NCI-H748 treated with DMSO at 0.1 percent for 48 hours (cell line): ENCODE measurements at places on chromosomes 3 and 15.

- no peak for DNase-seq
Measured at GRCh38 chr3:40511031-40511718, 5.3 kb downstream of the ZNF620 start.

GRCh38 chr3:151096716-151097115 is 11.3 kb downstream of the MED12L start:
- no peak for DNase-seq

DNA sequence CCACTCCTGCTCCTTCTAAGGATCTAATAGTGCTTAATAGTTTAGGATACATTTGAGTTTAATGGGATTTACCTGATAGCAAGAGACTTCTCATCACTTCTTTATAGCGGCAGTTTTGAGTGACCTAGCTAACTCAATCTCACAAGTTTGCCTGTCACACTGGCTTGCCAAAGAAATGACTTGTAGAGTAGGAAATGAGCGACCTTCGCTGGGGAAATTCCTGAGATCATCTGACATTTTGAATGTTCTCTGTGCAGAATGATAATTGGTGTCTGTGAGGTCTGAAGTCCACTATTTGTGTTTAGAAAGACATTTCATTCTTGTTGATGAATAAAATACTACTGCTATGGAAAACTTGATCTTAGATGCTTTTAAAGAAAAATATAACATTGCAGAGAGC is 30.3 kb downstream of the SUCLG2 start:
- DNase-seq = no peak

- no peak for DNase-seq
Measured at GRCh38 chr3:110378481-110378880, 693.1 kb upstream of the NECTIN3 start.

GRCh38 chr15:66628976-66629723 is 63.4 kb upstream of the LCTL start:
- DNase-seq = no peak

DNA sequence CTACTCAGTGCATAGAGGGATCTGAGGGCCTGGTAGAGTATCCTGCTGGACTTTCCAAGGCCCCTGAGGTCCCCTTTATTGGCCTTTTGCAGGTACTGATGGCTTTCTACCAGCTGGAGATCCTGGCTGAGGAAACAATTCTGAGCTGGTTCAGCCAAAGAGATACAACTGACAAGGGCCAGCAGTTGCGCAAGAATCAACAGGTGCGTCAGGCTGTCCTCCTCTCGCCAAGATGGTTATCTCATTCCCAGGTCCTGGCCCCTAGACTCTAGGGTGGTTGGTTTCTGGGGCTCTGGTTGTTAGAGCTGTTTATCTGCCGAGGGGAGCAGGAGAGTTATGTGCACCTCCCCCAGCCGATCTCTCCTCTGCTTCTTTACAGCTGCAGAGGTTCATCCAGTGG is 9.3 kb downstream of the EIF2B5 start:
- DNase-seq = no peak

GRCh38 chr15:69757186-69757585 is 304.6 kb downstream of the RPLP1 start:
- no peak for DNase-seq

DNA sequence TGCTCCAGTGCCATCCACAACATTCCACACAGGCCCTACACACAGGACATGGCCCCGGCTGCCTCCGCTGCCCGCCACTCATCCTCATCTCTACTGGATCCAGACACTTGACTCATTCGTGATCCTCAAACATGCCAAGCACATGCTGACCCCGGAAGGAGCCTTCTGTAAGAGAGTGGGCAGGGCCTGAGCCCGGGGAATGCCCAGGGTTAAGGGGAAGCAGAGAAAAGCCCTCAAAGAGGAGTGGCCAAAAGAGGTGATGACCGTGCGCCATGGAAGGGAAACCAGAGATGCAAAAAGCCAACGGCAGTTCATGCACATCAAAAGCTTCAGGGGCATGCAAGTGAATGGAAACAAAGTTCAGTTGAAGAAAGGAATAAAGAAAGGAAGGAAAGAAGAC is 46.1 kb downstream of the RFTN1 start:
- DNase-seq = no peak

- DNase-seq = no peak
Measured at GRCh38 chr3:53377794-53378193, 30.5 kb upstream of the DCP1A start.

DNA sequence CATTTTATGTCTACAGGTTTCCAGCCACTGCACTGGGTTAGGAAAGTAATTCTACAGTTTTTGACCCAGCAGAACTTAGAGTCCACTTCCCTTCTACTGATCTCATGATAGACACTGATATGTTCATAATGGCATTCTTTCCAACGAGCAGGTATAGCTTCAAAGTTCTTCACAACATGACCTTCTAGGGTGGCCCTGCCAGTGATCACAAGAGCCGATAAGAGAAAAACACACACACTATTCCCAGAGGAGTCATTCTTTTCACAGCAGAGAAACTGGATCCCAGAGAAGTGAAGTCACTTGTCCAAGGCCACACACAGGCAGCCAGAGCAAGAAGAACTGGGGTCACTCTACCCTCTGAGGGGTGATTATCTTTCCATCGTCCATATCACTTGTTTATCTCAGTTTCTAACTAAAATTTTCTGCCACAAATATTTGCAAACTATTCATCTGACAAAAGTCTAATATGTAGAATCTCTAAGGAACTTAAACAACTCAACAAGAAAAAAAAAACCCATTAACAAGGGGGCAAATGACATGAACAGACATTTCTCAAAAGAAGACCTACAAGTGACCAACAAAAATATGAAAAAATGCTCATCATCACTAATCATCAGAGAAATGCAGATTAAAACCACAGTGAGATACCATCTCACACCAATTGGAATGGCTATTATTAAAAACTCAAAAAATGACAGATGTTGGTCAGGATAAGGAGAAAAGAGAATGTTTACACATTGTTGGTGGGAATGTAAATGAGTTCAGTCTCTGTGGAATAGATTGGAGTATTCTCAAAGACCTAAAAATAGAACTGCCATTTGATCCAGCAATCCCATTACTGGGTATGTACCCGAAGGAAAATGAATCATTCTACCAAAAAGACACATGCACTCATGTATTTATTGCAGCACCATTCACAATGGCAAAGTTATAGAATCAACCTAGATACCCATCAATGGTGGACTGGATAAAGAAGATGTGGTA is 31.5 kb downstream of the SPTSSB start:
- no peak for DNase-seq

DNA sequence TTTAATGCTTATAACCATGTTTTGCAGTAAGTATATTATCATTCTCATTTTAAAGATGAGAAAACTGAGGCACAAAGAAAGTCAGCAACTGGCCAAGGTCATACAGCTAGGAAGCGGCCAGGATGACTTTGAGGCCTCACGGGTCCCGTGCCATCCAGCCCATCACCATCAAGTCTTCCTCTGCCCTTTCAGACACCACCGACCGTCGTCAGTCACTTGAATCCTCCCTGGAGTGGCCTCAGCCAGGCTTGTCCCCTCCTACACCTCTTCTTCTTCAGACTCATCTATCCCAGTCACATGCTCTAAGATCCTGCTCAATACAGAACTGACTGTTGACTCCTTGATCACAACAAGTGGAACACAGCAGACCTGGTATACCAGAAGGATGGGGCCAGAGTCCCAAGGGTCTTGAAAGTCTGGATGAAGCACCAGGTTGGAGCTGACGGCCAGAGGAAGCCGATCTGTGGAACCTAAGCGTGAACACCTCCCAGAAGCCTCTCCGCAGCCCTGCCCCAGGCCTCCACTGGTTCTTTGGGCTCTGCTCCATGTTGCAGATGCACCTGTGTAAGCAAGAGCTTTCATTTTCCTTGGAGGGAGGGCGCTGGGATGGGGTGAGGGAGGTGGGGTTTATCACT is 22.1 kb downstream of the ITGA11 start:
- no peak for DNase-seq

DNA sequence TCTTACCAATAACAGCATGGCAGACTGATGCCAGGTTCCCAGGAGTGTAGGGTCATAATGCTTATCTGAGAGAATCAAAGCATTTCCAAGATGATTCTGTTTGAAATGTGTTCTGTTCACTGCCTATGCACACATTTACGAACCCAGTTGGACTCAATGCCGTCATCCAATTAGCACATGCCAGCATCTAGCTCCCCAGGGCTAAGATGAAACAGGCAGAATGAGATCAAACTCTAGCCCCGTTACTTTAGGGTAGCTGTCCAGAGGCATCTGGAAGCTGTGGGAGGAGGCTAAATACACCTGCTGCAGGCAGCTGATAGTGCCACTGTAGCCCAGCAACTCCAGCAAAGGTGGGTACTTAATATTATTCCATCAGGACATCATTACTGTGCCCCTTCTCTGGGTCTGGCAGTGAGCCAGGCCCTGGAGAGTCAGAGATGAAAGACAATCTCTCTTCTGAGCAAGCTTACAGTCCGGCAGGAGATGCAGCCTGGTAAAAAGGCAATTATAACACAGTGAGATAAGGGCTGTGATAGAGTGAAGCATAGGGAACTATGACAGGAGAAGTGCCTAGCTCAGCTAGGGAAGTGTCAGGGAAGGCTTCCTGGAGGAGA is 156.4 kb upstream of the PPP2R3A start:
- DNase-seq = peak; percentile 3

GRCh38 chr3:176927706-176928581 is 269.3 kb downstream of the TBL1XR1 start:
- no peak for DNase-seq

GRCh38 chr3:114095796-114096195 is 39.3 kb downstream of the QTRT2 start:
- no peak for DNase-seq

GRCh38 chr3:112084980-112085705 is 1.0 kb upstream of the C3orf52 start:
- no peak for DNase-seq

DNA sequence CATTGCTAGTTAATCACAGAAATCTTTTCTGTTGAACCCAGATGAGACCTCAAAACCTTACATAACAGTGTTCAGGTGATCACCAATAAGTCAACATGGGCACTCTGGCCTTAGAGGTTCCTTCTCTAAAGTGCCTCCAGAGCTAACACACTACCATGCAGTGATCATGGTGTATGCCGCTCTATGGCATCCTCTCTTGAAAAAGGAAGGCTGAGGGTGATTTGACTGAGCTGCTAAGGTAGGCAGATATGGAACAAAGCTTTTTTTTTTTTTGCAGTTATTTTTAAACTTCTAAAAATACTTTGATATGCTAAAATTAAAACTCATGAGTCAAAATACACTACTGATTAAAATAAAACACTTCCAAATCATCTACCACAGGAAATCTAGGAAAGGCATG is 46.0 kb downstream of the IGF2BP2 start:
- no peak for DNase-seq

GRCh38 chr3:98596541-98597500 is 3.4 kb upstream of the CPOX start:
- DNase-seq = no peak

GRCh38 chr3:14561051-14561960 is 21.2 kb upstream of the GRIP2 start:
- DNase-seq = no peak

DNA sequence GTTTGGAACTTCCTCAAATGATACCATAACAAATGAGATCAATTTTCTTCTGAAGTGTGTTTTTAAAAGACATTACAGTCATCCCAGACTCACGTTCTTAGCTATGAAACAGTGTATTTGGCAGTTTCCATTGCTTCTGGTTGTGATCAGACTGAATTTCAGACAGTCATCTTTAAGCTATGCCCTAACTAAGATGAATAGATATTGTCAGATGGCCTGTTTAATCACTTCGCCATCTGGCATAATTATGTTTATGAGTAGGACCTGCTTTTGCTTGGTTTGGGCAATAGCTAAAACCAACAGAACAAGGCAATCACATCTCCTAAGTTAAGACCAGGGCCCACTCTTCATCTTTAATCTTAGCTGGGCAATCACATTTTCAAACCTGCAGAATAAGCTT is 313.1 kb downstream of the SV2B start:
- DNase-seq = no peak

DNA sequence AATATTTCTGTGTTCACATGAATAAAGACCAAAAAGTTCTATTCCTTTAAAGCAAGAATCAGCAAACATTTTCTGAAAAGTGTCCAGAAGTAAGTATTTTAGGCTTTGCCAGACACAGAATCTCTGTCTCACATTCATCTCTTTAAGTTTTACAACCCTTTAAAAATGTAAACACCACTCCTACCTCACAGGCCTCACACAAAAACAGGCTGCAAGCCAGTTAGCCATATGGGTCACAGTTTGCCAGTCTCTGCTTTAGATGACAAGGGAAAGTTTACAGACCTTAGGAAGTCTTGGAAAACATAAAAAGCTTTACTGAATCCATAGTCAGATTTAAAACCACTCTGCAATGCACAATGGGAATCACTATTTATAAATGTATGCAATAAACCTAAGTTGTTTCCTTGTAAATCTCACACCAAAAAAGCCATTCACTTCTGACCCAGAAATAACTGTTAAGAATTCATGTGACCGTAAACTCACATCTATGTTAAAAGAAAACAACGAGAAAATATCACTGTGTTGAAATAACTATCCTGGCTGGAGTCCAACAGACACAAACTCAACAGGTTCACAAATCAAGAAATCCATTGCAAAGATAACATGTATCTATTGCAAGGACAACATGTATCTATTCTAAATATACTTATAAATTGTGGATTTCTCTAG is 308.2 kb downstream of the ULK4 start:
- DNase-seq = no peak

- no peak for DNase-seq
Measured at GRCh38 chr3:189632242-189632641, 1.1 kb downstream of the TP63 start.

DNA sequence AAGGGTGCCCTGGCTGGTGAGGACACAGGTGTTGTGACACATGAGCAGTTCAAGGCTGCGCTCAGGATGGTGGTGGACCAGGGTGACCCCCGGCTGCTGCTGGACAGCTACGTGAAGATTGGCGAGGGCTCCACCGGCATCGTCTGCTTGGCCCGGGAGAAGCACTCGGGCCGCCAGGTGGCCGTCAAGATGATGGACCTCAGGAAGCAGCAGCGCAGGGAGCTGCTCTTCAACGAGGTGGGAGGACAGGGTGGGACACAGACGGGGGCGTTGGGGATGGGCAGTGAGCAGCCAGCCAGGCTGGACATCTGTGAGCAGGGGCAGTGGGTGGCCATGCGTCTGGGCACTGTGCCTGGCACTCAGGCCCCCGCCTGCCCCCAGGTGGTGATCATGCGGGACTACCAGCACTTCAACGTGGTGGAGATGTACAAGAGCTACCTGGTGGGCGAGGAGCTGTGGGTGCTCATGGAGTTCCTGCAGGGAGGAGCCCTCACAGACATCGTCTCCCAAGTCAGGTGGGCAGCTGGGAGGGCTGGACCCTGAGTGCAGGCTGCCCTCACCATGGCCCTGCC is 10.3 kb downstream of the ANKRD63 start:
- no peak for DNase-seq

GRCh38 chr3:100106094-100106493 is 8.2 kb downstream of the FILIP1L start:
- no peak for DNase-seq

DNA sequence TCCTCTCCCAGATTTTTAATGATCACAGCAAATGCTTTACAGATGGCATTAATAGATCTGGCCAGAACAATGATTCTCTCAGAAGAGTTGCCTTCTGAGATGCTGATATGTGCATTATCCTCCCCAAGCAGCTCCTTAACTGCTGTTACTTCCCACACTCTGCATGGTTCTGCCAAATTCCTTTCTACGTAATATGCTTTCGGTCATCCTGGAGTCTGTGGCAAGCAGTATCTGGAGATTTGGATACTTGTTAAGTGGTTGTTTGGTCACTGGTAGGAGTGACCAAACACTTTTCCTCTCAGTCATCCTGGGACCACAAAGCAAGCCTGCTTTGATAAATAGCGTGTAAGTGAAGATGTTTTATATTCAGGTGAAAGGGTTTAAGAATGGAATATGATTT is 71.1 kb upstream of the CCNL1 start:
- no peak for DNase-seq
